Epithelial cell of esophagus (primary cell): ENCODE measurements at places on chromosomes 3 and 15.

GRCh38 chr3:194384569-194385001 is 14.5 kb downstream of the GP5 start:
- no peak for DNase-seq

DNA sequence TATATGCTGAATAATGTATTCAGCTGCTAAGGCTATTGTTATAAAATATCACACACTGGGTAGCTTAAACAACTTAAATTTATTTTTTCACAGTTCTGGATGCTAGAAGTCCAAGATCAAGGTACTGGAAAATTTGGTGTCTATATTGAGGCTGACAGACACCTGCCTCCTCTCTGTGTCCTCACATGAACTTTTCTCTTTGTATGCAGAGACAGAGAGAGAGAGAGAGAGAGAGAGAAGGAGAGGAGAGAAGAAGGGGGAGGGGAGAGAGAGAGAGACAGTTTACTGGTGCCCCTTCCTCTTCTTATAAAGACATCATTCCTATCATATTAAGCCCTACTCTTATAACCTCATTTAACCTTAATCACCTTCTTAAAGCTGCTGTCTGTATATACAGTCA is 320.1 kb upstream of the THBS1 start:
- DNase-seq, result no peak

DNA sequence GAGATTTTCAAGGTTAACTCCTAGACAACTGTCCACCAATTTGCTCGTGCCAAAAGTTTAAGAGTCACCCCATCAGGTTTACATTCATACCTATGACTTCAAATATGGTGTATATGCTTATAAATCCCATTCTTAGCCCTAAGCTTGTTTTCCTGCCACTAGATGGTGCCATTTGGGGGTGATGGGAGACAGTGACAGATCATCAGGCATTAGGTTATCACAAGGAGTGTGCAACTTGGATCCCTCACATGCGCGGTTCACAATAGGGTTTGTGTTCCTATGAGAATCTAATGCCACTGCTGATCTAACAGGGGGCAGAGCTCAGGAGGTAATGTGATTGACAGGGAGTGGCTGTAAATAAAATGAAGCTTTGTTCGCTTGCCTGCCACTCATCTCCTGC is 182.7 kb downstream of the CNTN6 start:
- peak; percentile 10 for DNase-seq

- DNase-seq, result no peak
These were observed 10.5 kb downstream of the PLXNA1 start for GRCh38 chr3:126993436-126993835.

DNA sequence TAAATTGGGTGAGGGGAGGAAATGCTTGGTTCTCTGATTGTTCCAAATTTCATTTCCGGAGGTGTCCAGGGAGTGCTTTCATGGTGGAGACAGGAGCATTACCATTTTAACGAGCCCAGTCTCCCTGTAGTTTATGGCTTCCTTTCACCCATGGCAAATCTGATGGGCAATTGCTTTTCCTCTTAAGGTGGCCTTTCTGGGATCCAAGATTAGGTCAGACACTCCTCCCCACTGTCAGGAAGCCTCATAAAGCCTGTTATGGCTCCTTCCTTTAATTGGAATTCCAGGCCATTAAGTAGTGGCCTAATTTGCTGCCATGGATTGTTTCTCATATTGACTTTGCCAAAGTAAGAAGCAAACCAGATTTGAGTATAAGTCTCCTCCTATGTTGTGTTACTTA is 157.8 kb downstream of the PDCD6IP start:
- DNase-seq, result no peak

DNA sequence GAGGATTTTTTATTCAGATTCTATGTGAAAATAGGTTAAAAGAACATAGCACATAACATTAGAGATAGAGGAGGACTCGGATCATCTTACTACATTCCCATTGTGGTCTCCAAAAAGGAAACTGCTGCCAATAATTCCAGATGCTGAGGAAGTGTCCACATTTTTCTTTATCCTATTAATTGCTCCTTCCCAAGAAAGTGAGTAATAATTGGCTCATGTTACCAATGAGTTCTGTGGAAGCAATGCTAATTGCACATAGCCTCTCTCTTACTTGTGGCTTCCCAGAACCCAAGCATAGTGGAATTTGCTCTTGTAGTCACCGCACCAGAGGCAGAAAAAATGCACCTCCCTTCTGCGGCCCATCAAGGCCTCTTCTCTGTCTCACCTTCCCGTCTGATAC is 208.4 kb downstream of the PLOD2 start:
- peak; percentile 59 for DNase-seq
